Naive thymus-derived CD4-positive, alpha-beta T cell (primary cell): ENCODE measurements at places on chromosomes 1 and 21.

DNA sequence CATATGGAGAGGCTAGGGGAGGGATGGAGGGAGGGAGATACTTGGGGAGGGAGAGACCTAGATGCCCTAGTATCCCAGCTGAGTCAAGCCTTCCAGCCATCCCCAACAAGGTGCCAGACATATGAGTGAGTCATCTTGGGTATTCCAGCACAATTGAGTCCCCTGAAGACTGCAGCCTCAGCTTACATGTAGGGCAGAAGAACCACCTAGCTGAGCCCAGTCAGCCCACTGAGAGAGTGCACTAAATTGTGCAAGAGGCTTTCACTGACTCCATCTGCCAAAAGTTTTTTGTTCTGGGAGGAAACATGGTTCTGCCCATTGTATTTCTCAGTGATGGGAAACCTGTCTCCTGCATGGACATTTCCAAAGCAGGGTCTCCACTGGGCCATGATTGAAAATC is 76.4 kb downstream of the FOXD2 start:
- no peak for DNase-seq

GRCh38 chr1:36944883-36945282 is 89.4 kb downstream of the GRIK3 start:
- no peak for DNase-seq

GRCh38 chr1:226520640-226521355 is 27.8 kb upstream of the STUM start:
- DNase-seq = no peak

- DNase-seq = no peak
Observed at GRCh38 chr1:154865442-154866256, 4.4 kb downstream of the KCNN3 start.

- DNase-seq = no peak
Observed at GRCh38 chr1:55168353-55168752, 46.8 kb downstream of the USP24 start.

GRCh38 chr1:38256072-38256471 is 209.5 kb upstream of the POU3F1 start:
- DNase-seq = no peak

GRCh38 chr1:54581621-54582035 is 33.6 kb downstream of the ACOT11 start:
- DNase-seq = no peak

DNA sequence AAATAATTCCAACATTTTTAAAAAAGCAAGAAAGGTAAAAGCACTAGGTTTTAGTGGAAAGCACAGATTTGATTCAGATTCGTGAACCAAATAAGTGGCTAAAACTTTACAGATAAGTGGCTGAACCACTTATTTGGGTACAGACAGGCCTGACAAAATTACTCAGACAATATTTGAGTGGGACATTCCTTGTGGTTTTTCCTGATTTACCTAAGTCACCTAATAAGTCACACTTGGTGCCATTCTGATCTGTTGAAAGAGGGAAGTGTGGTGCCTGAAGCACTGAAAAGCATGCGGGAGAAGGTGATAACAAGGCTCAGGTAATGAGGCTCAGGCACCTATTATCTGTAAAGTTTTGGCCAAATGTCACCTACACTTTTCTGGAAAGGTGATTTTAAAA is 81.6 kb upstream of the CD55 start:
- no peak for DNase-seq

GRCh38 chr1:65817891-65818290 is 25.2 kb downstream of the PDE4B start:
- DNase-seq = no peak

GRCh38 chr21:38439426-38439825 is 58.9 kb downstream of the ERG start:
- no peak for DNase-seq

DNA sequence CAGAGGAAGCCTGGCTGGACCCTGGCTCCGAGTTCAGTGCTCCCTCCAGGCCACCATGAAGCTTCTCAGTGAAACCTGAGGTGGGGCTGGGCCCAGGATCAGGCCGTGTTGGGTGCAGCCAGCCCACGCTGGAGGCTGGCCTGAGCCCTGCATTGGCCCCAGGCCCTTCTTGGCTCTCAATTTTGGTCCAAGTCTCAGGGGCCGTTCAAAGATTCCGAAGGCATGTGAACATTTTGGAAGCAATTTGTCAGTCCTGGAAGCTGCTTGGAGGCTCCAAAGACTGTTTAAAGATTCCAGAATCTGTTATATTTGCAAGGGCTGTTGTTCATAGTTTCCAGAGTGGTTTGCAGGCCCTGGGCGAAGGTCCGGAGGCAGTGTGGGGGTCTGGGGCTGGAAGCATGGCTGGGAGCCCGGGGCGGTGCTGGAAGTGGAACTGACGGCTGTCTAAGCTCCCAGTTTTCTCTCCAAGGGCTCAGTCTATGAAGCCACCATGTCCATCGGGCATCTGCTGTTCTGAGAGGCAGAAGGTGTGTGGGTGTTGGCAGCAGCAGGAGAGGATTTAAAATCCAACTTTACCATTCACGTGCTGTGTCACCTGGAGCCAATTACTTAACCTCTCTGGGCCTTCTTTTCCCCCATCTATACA is 104.9 kb downstream of the EPHB2 start:
- no peak for DNase-seq
